ENCODE measurements at places on chromosomes 16 and 17.

DNA sequence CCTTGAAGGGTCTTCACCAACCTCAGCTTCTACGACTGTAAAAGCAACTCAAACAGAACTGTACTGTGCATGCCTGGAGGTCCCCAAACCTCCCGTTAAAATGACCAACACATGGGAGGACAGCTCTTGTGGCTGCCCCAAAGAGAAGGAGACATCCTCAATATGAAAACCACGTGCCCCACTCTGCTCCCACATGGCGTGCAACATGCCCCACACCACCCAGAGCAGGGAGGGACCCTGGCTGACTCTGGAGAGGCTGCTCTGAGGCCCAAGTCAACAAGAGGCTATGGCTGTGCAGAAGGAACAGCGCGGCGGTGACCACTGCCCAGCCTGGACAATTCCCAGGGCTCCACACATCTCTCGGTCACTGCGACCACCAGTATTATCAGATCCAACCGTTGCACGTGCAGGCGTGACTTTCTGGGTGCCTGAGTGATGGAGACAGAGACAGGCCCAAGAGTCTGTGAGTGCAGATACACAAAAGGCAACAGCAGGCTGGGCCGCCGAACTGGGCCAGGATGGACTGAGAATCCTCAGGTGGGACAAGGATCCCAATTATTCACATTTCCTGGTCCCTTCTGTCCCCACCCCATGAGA, 1.4 kb downstream of the PLD6 start:
- H3K4me1 ChIP-seq = peaks cover 36% of the 10 kb centered on the region
- DNase-seq = no peak
- 0 out of 2 replicates have a peak overlapping the region, but pooled peaks have one; percentile 94 for H3K27ac ChIP-seq
- peaks cover 5% of the 10 kb centered on the region for H3K36me3 ChIP-seq
- H3K27me3 ChIP-seq = peaks cover 7% of the 10 kb centered on the region
- peak overlapping the region; percentile 90 for H3K4me3 ChIP-seq

DNA sequence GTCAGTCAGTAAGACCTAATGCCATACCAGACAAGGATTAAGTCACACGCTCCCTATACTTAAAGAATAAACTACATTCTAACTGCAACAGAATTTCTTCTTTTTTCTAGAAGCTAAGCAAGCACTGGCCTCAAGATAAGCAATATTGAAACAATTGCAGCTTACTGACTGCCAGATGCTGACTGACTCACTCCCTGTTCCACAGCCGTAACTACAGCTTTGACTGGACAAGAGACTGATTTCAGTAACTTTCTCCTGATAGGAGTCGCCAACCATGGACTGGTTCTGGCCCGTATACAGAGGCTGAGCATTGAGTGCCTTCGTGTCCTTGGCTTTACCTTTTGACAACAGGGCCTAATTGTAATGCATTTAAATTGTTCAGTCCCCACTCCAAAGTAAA, 67.9 kb downstream of the TRIM37 start:
- H3K4me1 ChIP-seq = no peaks in the 10 kb centered on the region
- H3K27me3 ChIP-seq = peaks cover 2% of the 10 kb centered on the region
- DNase-seq = no peak
- H3K4me3 ChIP-seq = no peak overlapping the region

- no peak for DNase-seq
- H3K4me3 ChIP-seq = no peak overlapping the region
- no peaks in the 10 kb centered on the region for H3K27me3 ChIP-seq
- peaks cover 48% of the 10 kb centered on the region for H3K36me3 ChIP-seq
- peaks cover 4% of the 10 kb centered on the region for H3K4me1 ChIP-seq
Observed at GRCh38 chr17:3024346-3024745, 39.1 kb downstream of the OR1D5 start.

DNA sequence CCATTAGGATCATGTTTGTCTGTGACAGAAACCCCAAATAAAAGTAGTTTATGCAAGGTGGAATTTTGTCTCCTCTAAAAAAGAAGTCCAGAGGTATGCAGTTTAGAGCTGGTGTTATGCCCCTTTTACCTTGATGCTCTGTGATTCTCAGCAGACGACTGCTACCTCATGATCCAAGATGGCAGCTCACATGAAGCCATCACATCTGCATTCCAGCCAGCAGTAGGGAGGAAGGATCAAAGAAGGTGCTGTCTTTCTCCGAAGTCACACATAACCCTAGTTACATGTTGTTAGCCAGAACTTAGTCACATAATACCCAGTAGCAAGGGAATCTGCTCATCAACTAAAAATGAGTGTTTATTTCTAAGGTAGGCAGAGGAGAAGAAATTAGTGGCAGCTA, 135.7 kb upstream of the HS3ST2 start:
- no peak overlapping the region for H3K27ac ChIP-seq
- H3K36me3 ChIP-seq = no peaks in the 10 kb centered on the region
- H3K4me3 ChIP-seq = no peak overlapping the region
- H3K4me1 ChIP-seq = no peaks in the 10 kb centered on the region
- no peak for DNase-seq

- H3K27ac ChIP-seq = no peak overlapping the region
- H3K27me3 ChIP-seq = no peaks in the 10 kb centered on the region
- H3K4me1 ChIP-seq = no peaks in the 10 kb centered on the region
- H3K36me3 ChIP-seq = peaks cover 4% of the 10 kb centered on the region
Observed at GRCh38 chr17:73722165-73722564, 77.9 kb upstream of the SDK2 start.

GRCh38 chr16:57483725-57484514, 2.4 kb downstream of the DOK4 start:
- DNase-seq = no peak
- H3K27ac ChIP-seq = no peak overlapping the region
- no peak overlapping the region for H3K4me3 ChIP-seq
- no peaks in the 10 kb centered on the region for H3K36me3 ChIP-seq
- no peaks in the 10 kb centered on the region for H3K27me3 ChIP-seq
- H3K4me1 ChIP-seq = peaks cover 39% of the 10 kb centered on the region

DNA sequence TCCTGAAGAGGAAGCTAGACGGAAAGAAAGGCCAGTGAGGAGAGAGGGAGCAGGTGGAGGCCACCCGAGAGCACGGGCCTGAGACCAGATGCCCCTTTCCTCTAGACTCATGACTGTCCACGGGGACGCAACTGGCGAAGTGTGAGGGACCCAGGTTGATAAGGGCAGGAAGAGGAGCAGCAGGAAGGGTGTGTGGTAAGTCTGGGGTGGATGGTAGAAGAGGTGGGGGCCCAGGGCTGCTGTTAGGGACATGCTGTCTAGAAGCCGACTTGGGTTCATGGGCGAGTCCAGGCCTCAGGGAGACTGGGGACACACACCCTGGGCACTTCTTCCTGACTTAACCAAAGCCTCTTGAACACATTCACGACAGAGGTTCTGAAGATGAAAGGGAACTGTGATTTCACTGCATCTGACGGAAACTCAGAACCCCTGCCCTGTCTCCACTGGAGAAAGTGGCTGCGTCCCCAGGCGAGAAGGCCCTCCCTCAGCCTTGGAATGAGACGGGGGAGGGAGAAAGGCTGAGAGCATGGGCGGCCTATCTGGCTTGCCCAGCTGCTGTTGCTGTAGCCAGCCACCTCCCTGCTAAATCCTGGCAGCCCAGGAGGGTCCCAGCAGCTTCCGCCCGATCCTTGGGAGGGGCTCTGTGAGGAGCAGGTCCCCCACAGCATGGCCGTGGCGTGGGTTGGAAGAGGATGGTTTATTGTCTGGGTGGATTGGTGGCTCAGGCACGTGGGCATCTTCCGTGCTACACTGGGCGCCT, 6.0 kb downstream of the HIC1 start:
- peaks cover 23% of the 10 kb centered on the region for H3K36me3 ChIP-seq
- H3K27me3 ChIP-seq = peaks cover 40% of the 10 kb centered on the region
- peak overlapping the region; percentile 95 for H3K27ac ChIP-seq
- H3K4me1 ChIP-seq = peaks cover 67% of the 10 kb centered on the region
- no peak for DNase-seq

DNA sequence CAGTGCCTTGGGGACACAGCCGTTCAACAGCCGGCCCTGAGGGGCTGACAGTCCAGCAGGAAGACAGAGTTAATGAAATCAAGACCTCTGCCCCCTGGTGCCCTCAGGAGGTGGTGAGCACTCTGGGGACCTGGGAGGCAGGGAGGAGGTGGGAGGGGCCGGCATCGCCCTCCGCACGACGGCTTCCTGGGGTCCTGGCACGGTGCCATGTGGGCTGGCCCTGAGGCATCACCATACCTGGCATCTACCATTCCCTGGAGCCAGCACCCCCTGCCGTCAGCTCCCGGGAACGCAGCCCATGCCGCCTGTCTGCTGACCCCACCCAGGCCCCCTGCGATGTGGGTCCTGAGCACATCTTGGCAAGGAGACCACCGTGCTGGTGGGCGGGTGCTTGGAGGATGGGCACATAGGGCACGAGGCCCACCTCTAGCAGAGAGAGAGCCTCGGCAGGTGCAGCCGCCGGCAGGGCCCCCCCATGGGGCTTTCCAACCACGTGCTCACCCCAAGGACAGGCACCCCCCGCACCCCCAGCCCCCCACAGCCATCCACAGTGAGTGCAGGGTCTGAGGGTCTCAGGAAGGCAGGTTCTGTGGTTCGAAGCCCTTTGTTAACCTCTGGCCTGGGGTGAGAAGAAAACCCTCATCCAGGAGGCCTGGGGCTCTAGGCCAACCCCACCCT, 52.5 kb downstream of the ZFPM1 start:
- no peaks in the 10 kb centered on the region for H3K36me3 ChIP-seq
- no peaks in the 10 kb centered on the region for H3K4me1 ChIP-seq
- no peak overlapping the region for H3K4me3 ChIP-seq
- DNase-seq = no peak
- H3K27ac ChIP-seq = no peak overlapping the region
